ENCODE measurements at places on chromosomes 7 and 10.

- no peak for DNase-seq
Observed at GRCh38 chr10:48243487-48243886, 31.0 kb downstream of the FRMPD2 start.

- no peak for DNase-seq
Observed at GRCh38 chr10:5038733-5039132, 35.1 kb upstream of the AKR1C2 start.

- no peak for DNase-seq
Observed at GRCh38 chr10:95441547-95441923, 119.6 kb downstream of the SORBS1 start.

- DNase-seq = no peak
Observed at GRCh38 chr10:62297857-62298256, 29.2 kb upstream of the RTKN2 start.

DNA sequence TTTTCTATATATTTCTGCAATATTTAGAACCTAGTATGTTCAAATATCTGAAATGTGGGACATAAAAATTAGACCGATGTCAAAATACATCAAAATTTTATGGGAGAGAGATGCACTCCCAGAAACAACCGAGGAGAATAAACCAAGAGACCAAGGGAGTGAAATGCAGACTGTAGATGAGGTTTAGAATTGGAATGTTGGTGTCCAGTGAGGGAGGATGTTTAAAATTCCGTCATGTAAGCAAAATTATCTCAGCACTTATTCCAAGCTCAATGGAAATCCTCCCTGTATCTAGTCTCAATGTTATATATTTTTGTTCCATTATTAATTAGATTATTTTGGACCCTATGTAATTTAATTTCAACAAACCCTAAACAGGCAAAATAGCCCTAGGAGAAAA, 61.9 kb upstream of the MAGI2 start:
- no peak for DNase-seq

DNA sequence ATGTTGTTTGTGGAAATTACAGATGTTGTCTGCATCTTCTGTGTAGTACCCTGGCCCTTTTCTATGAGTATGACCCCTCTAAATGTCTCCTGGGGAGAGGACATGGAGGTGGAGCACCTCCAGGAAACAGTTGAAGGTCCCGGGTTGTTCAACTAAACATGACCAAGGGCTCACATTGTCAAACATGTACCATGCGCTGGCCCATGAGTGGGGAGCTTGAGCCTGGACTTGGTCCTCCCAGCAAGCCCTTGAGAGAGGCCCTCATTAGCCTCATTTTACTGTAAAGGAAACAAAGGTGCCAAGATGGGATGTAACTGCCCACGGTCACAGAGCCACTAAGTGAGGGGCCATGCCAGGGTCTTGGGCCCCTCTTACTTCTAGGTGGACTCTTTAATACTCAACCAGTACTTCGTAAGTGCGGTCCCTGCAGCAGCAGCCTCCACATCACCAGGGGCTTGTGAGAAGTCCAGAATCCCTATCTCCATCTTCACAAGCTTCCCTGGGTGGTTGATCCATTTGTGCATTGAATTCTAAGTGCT, 31.2 kb downstream of the C10orf71 start:
- DNase-seq = no peak

GRCh38 chr7:131555552-131556052, 826 bp downstream of the PODXL start:
- no peak for DNase-seq

GRCh38 chr7:70743531-70744325, 388.2 kb upstream of the GALNT17 start:
- DNase-seq = no peak

DNA sequence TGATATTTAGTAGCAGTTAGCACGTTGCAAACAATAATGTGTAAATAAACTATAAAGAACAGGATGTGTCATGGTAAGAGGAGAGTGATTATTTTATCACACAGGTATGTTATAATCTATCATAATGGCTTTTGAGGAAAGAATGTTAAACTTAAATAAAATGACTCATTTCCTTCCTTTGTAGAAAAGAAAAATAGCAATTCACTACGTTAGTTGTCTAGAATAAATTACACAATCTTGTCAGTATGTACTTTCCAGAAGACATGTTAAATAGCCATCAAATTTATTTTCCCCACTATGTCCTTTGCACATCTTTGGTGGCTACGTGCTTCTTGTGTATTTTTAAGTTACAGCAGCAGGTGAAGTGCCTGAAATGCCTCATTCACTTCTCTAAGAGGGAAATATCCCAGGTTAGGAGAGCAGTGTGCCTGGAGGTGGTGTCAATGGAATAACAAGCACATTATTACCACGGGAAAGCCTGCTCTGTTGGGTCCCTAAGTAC, 133.8 kb downstream of the SEMA3A start:
- DNase-seq = no peak

GRCh38 chr10:78450239-78450638, 416.6 kb downstream of the RPS24 start:
- DNase-seq = no peak

- DNase-seq = peak; percentile 90
Observed at GRCh38 chr10:32346134-32346550, 816 bp downstream of the EPC1 start.

DNA sequence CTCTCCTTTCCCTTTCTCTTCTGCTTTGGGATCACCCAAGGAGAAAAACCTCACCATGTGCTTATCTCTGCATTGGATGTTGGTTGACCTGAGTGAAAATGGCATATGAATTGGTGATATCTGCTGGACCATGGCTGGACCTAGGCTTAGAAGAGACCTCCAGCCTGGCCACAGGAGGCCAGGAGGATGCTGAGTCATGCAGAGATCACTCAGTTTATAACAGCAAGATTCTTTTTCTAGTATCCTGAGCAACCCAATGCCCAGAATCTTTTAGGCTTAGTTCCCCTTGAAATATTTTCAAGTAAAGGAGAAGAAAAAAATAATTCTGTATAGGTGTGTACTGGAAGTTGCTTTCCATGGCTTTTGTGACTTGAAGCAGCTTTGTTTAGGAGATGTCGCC, 236.3 kb downstream of the KLF6 start:
- no peak for DNase-seq

GRCh38 chr10:113788604-113789083, 37.2 kb downstream of the PLEKHS1 start:
- peak; percentile 80 for DNase-seq

GRCh38 chr10:84138478-84139125, 707 bp upstream of the GHITM start:
- DNase-seq = peak; percentile 28

DNA sequence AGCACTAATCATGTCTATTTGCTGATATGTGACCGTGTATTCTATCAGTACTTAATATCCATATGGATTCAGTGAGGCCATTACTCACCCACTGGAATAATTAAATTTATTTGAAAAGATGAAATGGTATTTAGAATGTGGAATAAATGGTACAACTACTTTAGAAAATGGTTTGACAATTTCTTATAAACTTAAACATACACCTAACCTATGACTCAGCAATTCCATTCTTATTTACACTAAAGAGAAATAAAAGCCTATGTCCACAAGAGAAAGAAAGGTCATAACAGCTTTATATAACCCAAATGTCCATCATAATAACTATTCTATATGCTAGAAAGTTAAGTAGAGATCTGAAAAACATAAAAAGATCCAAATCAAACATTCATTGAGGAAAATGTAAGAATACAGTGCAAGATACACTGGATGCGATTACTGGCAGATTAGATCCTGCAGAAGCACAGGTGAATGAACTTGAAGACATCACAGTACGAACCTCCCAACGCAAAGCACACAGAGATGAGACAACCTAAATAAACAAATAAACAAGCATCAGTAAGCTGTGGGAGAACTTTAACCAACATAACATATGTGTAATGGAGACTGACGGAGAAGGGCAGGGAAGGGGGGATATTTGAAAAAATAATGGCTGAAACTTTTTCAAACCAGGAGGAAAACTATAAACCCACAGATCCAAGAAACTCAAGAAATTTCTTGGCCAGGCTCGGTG, 51.9 kb downstream of the TNS3 start:
- no peak for DNase-seq

- DNase-seq = peak; percentile 78
Observed at GRCh38 chr7:100407285-100408180, 21.0 kb downstream of the ZCWPW1 start.

GRCh38 chr7:115952832-115953231, 77.7 kb downstream of the TFEC start:
- no peak for DNase-seq

DNA sequence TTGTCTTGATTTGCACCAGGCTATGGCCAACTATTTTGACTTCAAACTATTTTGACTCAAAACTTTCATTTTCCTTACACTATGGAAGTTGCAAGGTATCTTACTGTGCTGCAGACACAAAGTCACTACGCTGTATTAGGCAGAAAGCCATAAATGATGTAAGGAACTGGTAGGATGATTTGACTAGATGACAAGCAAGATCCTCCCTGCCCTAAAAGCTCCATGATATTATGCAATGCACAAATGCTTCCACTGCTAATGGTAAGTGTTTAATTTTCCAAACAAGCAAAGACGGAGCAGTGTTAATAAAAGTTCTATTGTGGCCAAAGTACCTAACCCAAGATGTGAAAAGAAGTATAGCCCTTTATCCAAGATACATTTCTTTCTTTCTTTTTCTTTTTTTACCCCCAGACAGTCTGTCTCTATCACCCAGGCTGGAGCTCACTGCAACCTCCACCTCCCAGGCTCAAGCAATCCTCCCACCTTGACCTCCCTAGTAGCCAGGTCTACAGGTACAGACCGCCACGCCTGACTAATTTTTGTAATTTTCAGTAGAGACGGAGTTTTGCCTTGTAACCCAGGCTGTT, 98.2 kb downstream of the ANK3 start:
- DNase-seq = peak; percentile 0

DNA sequence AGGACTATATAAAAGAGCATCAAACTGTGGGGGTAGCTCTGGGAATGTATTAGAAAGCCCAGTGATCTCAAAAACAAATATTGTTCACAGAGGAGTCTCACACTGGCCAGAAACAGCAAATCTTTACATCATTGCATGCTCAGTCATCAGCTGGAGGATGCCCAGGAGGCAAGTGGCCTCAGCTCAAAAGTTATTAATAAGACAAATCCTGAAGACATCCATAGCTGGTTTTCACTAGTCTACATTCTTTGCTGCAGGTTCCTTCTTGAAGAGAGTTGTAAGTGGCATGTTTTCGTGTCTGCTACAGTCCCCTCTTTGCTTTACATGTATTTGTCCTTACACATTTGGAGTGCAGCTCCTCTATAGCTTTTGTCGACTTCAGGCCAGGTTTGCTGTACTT, 8.6 kb upstream of the CCDC7 start:
- no peak for DNase-seq

GRCh38 chr10:31509989-31510388, 191.0 kb downstream of the ZEB1 start:
- no peak for DNase-seq
